Left renal pelvis (tissue), 4 donors: ENCODE measurements at places on chromosomes 13 and 19. TPM values are rescaled to one million over a fixed set of nuclear protein-coding genes. Genes with fewer than 3 reads are reported as not detected.

DNA sequence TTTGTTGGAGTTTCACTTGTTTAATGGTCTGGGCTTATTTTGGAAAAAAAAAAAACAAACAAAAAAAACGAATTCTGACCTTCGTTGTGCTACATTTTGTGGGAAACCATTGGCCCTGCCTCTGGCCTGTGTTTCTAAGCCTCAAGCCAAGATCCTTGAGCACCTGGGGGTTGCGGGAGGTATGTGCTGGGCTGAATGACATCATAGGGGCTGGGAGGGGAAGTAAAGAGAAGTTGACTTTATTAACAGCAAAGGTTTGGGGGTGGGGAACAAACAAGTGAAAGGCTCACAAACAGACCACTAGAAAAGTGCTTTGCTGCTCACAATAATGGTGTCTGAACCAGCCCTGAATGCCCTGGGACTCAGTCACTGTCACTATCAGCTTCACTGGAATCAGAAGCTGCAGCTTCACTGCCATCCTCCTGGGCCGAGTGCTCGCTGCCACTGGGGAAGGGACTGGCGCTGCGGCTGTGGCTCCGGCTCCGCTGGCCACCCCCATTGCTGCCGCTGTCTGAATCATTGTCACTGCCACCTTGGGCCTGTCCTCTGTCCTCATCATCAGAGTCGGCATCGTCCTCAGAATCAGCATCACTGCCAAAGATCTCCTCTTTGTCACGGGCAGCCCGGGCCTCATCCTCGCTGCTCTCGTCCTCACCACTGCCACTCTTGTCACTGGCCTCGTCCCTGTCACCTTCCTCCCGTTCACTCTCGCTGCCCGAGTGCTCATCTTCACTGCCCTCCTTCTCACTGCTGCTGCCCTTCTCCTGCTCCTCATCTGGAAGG lies 5.1 kb downstream of the PAF1 start:
- DNase-seq: no peak

The ZNF324B gene
- 5.6 TPM for polyA plus RNA-seq

DNA sequence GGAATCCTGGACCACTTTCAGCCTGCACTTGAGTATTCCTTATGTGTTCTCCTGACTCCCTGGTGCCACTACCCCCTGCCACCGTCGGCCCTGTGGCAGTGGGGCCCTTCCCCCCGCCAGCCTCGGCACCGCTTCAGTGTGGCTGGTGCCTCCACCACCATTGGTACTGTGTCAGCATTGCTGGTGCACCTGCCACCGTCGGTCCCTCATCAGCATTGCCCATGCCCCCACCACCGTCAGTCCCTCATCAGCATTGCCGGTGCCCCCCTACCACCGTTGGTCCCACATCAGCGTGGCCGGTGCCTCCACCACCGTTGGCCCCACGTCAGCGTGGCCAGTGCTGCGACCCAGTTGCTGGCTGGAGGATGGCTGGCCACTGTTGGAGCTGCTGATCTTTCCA lies 228.5 kb downstream of the TM9SF2 start:
- DNase-seq: no peak

The CGB8 gene
- polyA plus RNA-seq: not detected

GRCh38 chr19:18044825-18045304 lies 36.9 kb downstream of the ARRDC2 start:
- no peak for DNase-seq

The NCR1 gene
- 0.26 TPM for polyA plus RNA-seq

DNA sequence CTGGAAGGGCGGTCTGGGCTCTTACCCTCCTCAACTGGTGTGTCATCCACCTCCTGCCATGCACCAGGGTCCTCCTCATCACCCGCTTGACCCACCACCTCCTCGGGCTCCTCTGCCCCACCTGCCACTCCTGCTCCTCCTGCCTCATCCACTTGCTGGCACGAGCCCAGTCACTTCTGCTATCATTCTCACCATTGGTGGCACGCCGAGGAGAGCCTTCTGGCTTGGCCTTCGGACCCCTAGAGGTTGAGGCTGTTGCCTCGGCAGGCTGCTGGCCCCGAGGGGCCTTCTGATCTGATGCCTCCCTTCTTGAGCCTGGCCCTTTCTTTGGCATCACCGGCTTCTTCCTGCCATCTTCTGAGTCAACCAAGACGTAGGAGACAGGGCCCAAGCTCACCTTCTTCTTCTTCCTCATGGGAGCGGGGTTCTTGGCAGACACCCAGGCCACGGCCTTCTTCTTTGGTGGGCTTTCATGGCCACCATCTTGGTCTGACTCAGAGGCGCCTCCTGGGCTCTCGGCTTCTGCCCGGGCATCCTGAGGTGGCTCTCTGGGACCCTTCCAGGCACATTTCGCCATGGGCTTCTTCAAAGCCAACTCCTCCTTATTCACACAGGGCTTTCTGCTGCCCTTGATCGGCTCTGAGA lies 1.7 kb downstream of the PNMA8A start:
- no peak for DNase-seq

DNA sequence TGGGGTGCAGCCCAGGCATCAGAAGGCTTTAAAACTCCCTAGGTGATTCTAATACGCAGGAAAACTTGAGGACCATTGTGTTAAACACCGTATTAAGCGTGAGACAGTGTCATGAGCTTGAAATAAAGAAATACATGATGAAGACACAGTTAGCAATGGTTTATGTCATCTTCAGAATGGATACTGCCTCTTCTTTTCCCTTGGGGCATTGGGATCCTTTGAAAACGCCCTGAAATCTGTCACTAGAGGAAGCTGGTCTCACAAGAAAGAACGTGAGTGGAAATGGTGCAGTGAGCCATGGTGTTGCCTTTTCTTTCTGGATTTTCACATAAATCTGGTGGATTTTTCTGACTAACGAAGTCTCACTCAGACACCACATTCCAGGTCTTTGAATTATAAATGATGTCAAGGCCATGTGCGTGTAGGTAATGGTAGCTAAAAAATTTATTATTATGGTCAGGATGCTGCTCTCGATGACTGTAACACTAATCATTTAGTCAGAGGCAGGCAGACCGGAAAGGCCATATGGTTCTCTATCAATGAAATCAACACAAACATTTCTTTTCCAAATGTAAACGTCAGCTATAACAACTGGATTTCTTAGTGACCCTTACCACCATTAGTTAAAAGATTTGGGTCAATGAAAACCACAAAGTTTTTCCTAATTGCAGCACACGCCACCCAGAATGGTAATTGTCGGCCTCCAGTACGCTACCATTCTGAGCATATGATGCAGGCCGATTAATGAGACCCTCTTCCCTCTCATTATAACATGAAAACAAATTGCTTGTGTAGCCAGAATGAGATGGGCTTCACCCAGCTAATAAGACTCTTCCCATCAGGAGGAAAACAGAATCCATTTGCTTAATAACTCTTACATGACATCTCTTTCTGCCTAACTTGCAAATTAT lies 105.6 kb downstream of the SLC7A1 start:
- DNase-seq: no peak

DNA sequence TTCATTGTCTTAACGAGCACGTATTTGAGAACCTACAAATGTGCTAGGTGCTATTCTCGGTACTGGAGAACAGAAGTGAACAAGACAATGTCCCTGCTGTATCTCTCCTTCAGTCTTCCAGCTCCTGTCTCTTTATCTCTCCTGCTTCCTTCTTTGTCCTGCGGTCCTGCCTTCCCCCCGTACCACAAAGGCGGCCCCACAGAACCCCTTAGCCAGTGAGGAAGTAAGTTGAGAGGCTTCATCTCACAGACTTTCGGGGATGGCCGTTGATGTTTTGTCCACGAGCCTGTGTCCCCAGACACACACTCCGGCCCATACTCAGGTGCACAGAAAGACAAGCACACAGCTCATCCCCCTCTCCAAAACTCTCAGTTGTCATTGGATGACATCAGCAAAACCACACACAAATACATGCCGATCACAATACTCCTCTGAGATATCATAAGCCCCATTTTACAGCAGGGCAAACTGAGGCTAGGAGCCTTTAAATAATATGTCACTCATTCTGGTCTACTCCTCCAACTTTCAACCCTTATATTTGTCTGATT lies 507 bp upstream of the SWSAP1 start:
- DNase-seq: no peak

The LYPD3 gene
- polyA plus RNA-seq: 4.1 TPM

DNA sequence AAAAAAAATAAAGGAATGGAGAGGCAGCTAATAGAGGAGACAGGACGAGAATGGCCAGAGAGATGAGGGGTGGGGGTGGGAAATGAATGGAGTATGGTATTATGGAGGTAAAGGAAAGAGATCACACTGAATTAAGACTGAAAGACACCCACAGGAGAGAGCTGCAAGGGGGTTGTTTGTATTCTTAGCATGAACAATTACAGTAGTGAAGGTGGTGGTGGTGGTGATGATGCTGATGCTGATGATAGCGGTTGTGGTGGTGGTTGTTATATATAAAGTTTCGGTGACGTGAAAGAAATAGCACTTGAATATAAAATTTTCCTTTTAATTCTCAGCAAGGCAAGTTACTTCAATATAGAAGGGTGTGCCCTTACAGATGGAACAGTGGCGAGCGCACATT lies 2.8 kb upstream of the ADGRE3 start:
- DNase-seq: no peak

GRCh38 chr19:791567-792305 lies 5.5 kb upstream of the PTBP1 start:
- DNase-seq: no peak

- DNase-seq: peak; percentile 51
Observed at GRCh38 chr19:56619121-56619520, 23.8 kb upstream of the SMIM17 start.

- DNase-seq: peak; percentile 8
Observed at GRCh38 chr13:97879646-97880310, 73.7 kb upstream of the IPO5 start.

GRCh38 chr19:54230031-54230430 lies 7.2 kb upstream of the LILRB3 start:
- DNase-seq: no peak

The F10 gene
- polyA plus RNA-seq: 19.0 TPM

GRCh38 chr13:102854675-102855074 lies 8.8 kb downstream of the ERCC5 start:
- no peak for DNase-seq

DNA sequence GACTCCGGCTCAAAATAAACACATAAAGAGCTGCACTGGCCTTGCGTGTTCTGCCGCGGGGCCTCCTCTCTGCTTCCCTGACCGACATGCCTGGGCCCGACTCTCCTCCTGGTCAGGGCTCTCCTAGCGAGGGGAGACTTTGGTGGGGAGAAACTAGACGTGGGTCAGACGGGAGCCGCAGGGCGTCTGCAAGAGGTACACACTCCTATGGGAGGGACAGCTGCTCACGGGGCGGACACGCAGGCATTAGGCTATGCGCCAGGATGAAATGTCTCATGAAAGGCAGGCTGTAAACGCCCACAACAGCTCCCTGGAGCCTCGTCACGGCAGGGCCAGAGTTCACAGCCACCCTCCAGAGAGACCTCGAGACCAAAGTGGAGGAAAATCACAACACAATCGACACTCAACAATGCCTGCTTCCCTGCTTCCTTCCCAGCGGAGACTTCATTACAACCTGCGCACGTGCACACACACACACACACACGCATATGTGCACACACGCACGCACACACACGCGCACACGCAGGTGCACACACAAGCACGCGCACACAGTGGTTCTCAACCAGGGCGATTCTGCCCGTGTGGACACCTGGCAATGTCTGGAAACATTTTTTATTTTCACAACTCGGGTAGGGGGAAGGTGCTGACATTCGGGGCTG lies 5.8 kb downstream of the SLC39A3 start:
- no peak for DNase-seq

- peak; percentile 27 for DNase-seq
Observed at GRCh38 chr19:20247016-20247683, 80.1 kb downstream of the ZNF486 start.

The DCT gene
- polyA plus RNA-seq: 0.31 TPM

The VPS36 gene
- polyA plus RNA-seq: 49.6 TPM

The NLRP7 gene
- not detected for polyA plus RNA-seq

The TMPRSS9 gene
- polyA plus RNA-seq: 0.44 TPM

DNA sequence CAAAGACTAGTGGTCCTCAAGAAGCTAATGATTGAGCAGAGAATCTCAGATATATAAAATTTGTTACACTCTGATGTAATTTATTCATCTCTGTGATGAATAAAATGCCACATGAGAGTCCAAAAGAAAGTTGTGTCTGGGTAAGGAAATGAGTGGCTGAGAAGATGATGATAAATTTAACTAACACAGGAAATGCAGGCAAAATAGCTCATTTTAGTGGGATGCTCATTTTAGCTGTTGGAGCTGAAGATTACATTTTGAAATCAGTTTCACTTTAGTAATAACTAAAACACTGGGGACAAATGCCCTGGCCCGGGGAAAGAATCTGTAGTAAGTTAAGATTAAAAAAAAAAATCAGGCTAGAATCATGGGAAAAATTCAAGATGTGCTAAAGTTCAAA lies 35.2 kb downstream of the SPRY2 start:
- DNase-seq: no peak

- DNase-seq: no peak
Observed at GRCh38 chr19:3233116-3233515, 8.7 kb downstream of the CELF5 start.

The GPR183 gene
- 2.8 TPM for polyA plus RNA-seq

GRCh38 chr13:49353908-49354307 lies 90.0 kb downstream of the CAB39L start:
- no peak for DNase-seq

- DNase-seq: no peak
Observed at GRCh38 chr19:55830656-55831055, 1.1 kb downstream of the NLRP11 start.

GRCh38 chr19:42115705-42116104 lies 16.5 kb downstream of the POU2F2 start:
- no peak for DNase-seq

GRCh38 chr13:107347641-107348369 lies 779.9 kb upstream of the ARGLU1 start:
- DNase-seq: no peak

GRCh38 chr13:27964741-27965323 lies 4.3 kb downstream of the CDX2 start:
- no peak for DNase-seq

The TUBB4A gene
- polyA plus RNA-seq: 26.6 TPM
